Stimulated activated CD8-positive, alpha-beta memory T cell treated with anti-CD3 and anti-CD28 coated beads, Interleukin-7, amount 100 ng/mL, for 4 hours (primary cell): ENCODE measurements at places on chromosomes 5 and 9.

- peak; percentile 26 for DNase-seq
Measured at GRCh38 chr9:131734165-131734610, 5.7 kb downstream of the RAPGEF1 start.

- DNase-seq: no peak
Measured at GRCh38 chr9:129748249-129748648, 4.6 kb downstream of the PTGES start.

GRCh38 chr9:37398464-37399025 lies 24.0 kb upstream of the GRHPR start:
- no peak for DNase-seq

DNA sequence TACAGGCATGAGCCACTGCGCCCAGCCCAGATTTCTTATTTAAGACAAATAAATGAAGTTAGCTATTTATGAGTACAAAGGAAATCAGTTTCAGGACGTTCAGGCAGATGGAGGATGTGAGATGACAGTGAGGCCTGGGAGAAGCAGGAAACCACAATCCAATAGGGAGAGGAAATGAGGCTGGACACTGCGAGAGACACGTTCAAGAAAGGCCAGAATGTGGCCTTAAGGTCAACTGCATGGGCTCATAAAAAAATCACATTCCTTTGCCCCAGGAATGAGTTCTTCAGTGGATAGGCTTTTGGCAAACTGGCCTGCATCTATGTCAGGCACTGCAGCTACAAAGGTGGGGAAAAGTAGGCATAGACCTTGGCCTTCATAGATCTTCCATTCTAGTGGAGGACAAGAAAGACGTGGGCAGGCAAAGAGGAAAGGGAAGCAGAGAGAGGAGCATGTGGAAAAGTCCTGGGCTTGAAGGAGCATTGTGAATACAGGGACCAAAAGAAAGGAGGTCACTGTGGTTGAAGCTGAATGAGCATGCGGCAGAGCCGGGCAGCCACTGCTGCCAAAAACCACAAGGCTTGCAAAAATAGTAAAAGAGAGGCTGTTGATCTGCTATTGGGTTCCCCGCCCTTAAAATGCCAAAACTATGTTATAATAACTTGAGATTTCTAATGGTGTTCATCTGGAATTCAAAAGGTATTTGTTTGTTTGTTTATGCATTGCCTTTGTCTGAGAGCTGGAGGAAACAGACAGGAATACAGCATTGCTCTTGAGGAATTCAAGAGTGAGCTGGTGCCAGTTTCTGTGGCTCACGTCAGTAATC lies 133.0 kb downstream of the GNA14 start:
- DNase-seq: no peak
